Testis (tissue), 5 donors: ENCODE measurements at places on chromosomes 11 and 22. TPM values are rescaled to one million over a fixed set of nuclear protein-coding genes. Genes with fewer than 3 reads are reported as not detected.

The ISX gene
- not detected for polyA plus RNA-seq

The ASCL2 gene
- 1.3 TPM for polyA plus RNA-seq

The OR6A2 gene
- polyA plus RNA-seq = not detected

The LGALS12 gene
- polyA plus RNA-seq = not detected

GRCh38 chr22:38202437-38203089 is 769 bp downstream of the MAFF start:
- peak; percentile 93 for DNase-seq

GRCh38 chr11:3684129-3684818 is 13.1 kb upstream of the CHRNA10 start:
- DNase-seq = no peak

DNA sequence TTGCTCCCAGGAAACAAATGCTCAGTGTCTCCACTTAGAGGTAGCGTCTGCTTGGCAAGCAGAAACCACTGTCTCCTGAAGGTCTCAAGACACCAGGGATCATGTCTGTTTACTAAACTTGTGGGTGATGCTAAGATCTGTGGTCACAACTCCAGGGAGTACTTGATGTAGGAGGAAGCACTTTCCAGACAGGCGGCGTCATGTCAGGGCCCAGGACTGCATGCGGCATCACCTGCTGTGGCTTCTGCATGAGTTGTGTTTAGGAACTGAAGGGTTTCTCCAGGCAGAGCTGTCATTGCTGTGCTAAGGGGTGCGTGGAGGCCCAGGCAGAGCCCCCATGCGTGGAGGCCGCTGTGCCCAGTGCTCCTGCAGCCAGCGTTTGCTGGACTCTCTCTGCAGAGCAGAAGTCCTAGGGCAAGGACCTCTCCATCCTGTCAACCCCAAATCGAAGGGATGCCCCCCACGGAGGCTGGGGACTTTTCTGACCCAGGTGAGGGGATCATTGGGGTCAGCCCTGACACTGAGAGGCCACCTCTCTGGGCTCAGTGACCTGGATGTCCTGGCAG is 8.1 kb upstream of the PANX2 start:
- no peak for DNase-seq

GRCh38 chr11:34274712-34275398 is 83.0 kb downstream of the ABTB2 start:
- DNase-seq = peak; percentile 65
